ENCODE measurements at places on chromosomes 7 and 10.

- DNase-seq: no peak
Observed at GRCh38 chr7:3965794-3966395, 664.8 kb downstream of the SDK1 start.

- no peak for DNase-seq
Observed at GRCh38 chr7:116912269-116912909, 40.9 kb upstream of the ST7 start.

DNA sequence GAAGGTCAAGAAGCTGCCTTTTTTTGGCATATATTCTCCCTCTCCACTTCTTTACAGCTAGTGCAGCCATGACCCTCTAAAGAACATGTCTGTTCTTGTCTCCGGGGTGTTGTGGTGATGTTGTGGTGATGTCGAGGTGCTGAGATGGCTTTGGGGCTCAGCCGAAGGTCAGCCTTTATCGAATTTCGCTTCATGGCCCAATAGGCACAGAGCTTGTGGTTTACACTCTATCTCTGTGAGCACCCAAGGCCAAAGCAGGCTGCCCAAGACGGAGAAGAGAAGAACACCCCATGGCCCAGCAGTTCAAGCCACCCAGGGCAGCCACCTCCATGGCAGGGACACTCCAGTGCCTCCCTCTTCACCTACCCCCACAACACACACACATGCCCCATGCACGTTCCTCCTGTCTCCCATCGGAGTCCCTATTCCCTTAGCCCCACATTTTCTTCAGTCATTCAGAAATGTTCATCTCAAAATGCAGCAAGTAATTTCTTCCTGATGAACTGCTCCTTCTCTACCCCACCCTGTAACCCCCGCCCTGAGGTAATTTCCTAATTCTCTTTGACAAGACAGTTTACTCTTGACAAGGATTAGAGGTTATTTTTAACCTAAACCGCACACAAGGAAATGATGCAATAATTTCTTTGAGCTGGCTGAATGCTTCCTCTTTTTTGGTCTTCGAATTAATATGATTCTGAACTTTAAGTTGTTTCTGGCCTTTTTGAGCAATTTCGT lies 18.6 kb upstream of the ADRB1 start:
- no peak for DNase-seq

GRCh38 chr10:113709221-113709838 lies 29.6 kb downstream of the CASP7 start:
- DNase-seq: peak; percentile 56

DNA sequence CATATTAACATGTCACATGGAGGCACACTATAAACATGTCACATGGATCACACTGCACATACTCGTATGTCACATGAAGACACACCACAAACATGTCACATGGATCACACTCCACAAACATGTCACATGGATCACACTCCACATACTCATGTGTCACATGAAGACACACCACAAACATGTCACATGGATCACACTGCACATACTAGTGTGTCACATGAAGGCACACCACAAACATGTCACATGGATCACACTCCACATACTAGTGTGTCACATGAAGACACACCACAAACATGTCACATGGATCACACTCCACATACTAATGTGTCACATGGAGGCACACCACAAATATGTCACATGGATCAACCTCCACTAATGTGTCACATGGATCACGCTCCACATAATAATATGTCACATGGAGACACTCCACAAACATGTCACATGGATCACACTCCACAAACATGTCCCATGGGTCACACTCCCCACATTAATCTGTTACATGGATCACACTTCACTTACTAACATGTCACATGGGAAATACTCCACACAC lies 195.6 kb upstream of the PFKP start:
- DNase-seq: no peak

GRCh38 chr10:116769791-116770190 lies 27.4 kb upstream of the HSPA12A start:
- DNase-seq: no peak

DNA sequence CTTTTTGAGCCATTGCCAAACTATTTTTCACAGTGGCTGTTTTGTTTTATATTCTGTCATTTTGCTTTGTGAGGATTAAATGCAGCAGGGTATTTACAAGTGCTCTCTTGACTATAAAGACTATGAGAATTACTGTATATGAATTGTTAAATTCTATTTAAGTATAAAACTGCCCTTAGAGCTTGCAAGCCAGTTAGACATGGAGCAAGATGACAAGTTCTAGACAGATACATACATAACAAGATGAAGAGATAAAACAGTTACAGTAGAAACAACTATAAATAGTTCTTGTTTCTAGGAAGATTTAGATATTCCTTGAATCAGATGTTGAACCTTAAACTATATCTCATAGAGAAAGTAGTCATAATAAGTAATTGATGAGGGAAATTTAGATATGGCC lies 60.6 kb downstream of the DNAH11 start:
- DNase-seq: no peak

GRCh38 chr10:1553951-1554350 lies 183.4 kb downstream of the ADARB2 start:
- DNase-seq: no peak

DNA sequence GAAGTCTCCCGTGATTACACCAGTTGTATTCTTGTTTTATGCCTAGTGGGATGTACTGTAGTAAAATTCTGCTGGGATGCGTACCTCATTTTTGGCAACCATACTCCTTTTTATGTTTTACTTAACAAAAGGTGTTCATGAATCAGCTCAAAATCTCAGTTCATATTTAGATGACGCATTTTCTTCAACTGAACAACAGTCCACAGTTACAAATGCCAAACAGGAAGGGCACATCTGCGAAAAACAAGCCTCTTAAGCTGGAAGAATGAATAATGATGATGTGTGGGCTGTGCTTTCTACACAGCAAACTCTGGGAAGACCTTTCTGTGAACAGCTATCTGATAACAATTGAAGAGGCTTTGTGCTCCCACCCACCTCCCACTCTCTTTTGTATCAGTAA lies 68.4 kb upstream of the NRBF2 start:
- DNase-seq: no peak

- DNase-seq: no peak
Observed at GRCh38 chr10:47309408-47310089, 9.6 kb downstream of the GDF10 start.

GRCh38 chr10:8273749-8274148 lies 219.3 kb downstream of the GATA3 start:
- no peak for DNase-seq

- DNase-seq: peak; percentile 72
Observed at GRCh38 chr10:69318867-69319727, 40.8 kb downstream of the HK1 start.

DNA sequence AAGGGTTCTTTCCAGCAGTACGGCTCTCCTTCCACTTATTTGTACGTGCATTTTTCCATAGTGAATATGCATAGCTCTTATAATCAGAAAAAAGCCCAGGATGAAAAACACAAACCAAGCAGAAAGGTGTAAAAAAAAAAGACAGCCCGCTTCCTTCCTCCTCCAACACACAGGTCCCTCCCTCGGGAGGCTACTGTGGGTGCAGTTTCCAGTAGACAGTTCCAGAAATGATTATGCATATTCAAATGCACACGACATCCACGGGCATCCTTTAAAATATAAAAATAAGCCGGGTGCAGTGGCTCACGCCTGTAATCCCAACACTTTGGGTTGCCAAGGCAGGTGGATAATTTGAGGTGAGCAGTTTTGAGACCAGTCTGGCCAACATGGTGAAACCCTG lies 59.9 kb downstream of the TNRC18 start:
- DNase-seq: no peak

DNA sequence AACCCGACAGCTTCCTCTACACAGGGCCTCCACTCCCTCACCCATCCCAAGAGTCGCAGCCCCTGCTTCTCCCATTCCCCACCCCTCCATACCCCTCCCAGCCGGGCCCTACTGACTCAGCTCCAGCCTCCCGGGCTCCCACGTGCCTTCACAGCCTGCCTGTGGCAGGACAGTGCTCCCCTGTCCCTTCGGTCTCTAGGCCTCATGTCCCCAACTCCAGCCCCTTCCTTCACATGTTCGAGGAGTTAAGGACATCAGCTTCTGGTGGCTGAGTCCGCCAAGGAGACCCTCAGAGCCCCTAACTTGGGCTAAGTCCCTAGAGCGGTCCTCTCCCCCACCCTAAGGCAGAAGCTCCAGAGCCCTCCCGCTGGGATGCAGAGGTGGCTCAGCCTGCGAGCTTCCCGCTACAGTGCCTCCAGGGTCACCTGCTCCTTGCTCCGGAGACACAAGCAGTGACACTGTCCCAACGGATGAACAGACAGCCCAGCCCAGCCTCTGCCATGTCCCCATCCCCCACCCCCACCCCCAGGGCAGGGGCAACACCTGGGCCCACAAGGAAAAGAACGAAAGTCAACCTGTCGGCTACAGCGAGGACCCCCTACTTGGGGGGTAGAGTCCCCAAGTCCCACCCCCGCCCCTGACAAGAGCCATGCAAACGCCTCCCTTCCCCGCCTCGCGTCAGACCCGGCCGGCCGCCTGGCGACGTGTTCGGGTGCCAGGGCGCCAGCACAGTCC lies 716 bp downstream of the SMARCD3 start:
- DNase-seq: no peak

DNA sequence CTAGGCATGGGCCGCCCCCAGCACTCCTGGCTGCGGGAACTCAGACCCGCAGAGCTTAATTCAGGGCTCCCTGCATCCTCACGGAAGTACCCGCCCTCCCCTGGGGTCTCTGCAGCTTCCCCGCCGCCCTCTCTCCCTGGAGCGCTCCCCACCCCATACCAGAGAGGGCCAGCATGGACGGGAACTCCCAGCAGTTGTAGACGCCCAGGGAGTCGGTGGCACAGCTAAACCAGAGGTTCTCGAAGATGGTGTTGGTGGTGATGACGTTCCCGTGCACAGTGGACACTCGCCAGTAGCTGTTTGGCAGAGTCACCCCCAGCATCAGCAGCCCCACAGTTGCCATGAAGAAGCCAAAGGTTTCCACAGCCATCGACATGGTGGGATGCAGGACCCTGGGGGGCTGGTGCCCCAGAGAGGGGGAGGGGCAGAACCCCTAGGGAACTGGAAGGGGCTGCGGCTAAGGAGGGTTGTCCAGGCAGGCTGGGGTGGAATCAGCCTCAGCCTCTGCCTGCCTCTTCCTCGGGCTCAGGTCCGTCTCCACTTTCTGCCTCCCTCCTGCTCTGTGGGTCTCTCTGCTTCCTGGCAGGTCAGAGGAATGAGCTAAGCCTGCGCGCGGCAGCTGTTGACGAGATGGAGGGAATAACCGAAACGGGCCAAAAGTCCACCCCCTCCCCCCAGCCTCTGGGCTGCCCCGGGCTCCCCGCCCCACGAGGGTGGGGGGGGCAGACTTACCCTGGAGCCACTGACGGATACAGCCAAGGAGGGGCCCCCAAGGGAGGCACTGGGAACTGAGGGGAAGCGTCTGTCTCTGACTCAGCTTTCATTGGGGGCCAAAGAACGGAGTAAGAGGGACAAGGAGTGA lies at the start of gene CLDN15:
Gene CLDN15, minus strand, starts transcription at position 597 of the 862 bp plus-strand sequence. Its CDS starts 221 bp downstream, at position 376.
- DNase-seq: no peak

DNA sequence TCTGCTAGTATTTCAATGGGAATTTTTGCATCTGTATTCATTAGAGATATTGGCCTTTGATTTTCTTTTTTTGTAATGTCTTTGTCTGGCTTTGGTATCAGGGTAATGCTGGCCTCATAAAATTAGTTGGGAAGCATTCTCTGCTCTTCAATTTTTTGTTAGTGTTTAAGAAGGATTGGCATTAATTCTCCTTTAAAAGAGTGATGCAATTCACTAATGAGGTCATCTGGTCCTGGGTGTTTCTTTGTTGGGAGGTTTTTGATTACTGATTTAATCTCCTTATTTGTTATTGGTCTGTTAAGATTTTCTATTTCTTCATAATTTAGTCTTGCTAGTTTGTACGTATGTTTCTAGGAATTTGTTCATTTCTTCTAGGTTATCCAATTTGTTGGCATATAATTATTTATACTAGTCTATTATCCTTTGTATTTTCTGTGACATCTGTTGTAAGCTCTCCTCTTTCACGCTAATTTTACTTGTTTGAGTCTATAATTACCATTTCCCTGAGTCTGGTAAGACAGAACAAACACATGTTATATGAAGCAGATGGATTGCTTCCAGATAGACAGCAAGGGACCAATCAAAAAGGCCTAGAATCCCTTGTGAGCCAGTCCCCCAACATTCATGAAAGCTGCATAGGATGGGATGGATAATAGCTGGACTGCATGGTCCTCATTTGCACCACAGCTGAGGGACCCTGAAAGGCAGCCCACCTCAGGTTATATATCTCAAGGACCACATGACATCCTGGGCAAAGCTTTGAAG lies 54.4 kb downstream of the MTPAP start:
- no peak for DNase-seq

GRCh38 chr10:124253006-124253405 lies 159.6 kb upstream of the CHST15 start:
- DNase-seq: no peak

GRCh38 chr10:132659206-132660091 lies 121.9 kb downstream of the INPP5A start:
- no peak for DNase-seq

DNA sequence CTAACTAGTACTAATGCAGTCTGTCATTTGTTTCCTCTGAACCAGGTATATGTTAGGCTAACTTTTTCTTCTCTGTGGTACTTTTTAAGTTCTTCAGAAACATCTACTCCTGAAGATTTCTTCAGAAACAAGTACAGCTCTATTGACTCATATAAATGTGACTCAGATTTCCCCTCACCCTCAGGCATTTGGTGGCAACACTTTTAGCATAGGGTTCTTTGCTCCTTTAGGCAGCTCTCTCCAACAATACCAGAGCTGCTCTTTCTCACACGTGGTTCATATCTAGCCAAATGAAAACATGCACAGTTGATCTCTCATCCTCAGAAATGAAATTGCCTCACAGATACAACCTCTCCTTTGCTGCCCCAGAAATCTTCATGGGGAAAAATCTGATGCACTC lies 939.8 kb downstream of the SORCS1 start:
- no peak for DNase-seq

DNA sequence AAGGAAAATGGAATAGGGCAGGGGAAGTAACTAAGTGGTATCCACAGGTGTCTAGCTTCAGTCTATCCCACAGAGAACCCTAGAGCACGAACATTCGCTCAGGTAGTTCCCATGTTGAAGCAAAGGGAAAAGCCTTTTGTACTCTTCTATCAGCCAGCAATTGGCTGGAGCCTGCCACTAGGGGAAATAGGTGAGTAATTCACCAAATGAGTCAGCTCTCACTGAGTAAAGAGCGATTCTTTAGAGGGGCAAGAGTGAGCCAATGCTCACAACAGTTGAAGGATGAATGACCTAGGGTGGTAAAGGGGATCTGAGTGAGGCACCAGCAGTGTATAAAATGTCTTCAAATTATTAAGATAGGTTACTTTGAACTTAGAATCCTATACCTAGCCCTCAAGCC lies 94.1 kb upstream of the ZNF800 start:
- no peak for DNase-seq

GRCh38 chr10:96152437-96152836 lies 22.3 kb downstream of the ZNF518A start:
- DNase-seq: no peak

- DNase-seq: no peak
Observed at GRCh38 chr10:85008488-85009184, 680.2 kb downstream of the CCSER2 start.
